Tibial artery (tissue), 4 donors: ENCODE measurements at places on chromosomes 7 and 10.

- H3K4me3 ChIP-seq, result no peak overlapping the region
- peaks cover 10% of the 10 kb centered on the region for H3K36me3 ChIP-seq
- H3K27ac ChIP-seq, result no peak overlapping the region
- no peak for DNase-seq
- no peaks in the 10 kb centered on the region for H3K4me1 ChIP-seq
- H3K27me3 ChIP-seq, result no peaks in the 10 kb centered on the region
These were observed 13.6 kb downstream of the MRPS33 start for GRCh38 chr7:141001122-141001521.

- no peaks in the 10 kb centered on the region for H3K4me1 ChIP-seq
- H3K27ac ChIP-seq, result no peak overlapping the region
- no peaks in the 10 kb centered on the region for H3K27me3 ChIP-seq
- no peaks in the 10 kb centered on the region for H3K36me3 ChIP-seq
- no peak overlapping the region for H3K4me3 ChIP-seq
These were observed 363.4 kb downstream of the GRID1 start for GRCh38 chr10:86003201-86003621.

DNA sequence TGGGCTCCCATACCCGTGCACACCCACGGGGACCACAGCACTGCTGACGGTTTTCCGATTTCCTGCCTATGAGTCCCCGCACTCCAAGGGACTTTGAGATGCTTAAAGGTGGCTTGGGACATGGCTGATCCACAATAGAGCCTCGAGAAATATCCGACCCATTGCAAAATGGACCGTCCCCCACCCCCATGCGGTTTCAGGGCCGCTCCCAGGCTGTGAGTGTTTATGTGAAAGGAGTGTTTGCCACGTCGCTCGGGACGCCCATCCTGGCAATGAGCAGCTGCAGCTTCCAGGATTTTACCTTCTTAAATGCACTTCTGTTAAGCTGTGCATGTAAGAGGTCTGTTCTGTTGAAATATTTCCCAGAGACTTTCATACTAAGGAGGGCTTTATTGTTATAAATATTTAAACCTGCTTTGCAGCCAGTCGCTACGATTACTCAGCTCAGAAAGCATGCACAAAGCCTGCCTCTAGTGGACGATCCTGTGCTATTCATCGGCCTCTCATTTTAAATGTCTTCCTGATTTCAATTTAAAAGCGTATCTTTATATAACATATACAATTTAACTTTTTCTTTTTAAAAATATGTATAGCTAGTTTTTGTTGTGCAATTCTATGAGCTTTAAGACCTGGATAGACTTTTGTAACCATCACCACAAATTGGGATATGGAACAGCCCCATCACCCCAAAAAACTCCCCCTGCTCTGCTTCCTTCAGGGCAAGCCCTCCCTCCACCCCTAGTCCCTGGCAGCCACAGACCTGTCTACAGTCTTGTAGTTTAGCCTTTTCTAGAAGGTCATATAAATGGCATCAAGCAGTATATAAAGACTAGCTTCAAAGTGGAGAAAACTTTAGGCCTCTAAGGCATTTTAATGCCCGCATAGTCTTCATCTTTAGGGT is 418.3 kb downstream of the PAXIP1 start:
- H3K4me1 ChIP-seq, result no peaks in the 10 kb centered on the region
- no peaks in the 10 kb centered on the region for H3K27me3 ChIP-seq
- H3K4me3 ChIP-seq, result no peak overlapping the region
- H3K27ac ChIP-seq, result no peak overlapping the region
- DNase-seq, result no peak

DNA sequence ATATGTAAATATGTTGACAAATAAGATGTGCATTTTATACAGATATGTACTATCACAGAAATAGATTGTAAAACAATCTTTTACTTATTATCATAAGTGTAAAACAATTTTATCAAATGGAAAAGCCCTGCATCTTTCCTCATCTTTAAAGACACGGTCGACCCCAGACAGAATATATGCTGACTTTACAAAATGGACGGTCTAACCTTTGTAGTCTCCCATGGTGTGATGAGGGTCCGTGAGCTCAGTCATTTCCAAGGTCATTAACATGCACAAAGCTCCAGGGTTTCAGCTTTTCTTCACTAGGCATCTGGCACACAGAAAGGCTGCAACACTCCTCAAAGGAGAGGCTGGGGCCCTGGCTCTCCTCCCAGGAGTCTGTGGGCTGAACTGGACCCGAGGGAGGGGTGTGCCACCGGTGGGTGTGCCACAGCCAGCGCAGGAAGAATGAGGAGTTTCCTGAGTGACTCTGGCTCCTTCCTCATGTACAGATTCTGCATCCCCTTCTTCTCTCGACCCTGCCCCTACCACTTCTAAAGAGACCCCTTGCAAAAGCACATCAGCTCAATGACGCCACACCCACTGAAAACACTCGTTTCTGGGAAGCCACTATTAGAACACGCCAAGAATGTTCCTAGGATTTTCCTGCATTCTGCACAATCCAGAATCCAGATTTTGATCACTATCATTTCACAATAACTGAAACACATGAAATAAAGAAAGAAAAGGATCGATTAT is 26.2 kb upstream of the ABLIM1 start:
- peak overlapping the region; percentile 21 for H3K4me3 ChIP-seq
- H3K36me3 ChIP-seq, result no peaks in the 10 kb centered on the region
- peak overlapping the region; percentile 61 for H3K27ac ChIP-seq
- H3K4me1 ChIP-seq, result peaks cover 4% of the 10 kb centered on the region
- DNase-seq, result no peak

DNA sequence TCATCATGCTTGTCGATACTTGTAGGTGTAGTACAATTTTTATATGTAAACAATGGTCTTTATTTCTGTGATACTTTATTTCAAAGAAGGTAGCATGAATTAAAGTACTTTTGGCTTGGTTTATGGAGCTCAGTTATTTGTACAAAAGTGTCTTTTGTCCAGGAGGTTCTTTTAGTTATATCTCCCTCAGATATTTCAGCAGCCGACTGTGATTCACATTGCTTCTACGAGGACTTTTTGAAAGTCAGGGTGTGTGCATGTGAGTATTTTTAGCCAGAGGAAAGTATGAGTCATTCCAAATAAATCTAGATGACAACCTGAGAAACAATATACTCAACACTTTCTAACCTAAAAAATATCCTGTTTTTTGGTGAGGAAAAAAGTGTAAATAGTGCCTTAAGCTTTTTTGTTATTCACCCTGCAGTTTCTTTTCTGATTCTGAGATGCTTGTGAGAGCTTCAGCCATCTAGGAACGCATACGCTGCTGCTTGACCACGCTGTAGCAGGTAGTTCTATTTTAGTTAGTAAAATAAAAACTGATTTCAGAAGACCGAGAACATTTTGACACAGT is 595 bp upstream of the SUN1 start:
- DNase-seq, result no peak
- no peaks in the 10 kb centered on the region for H3K27me3 ChIP-seq
- peaks cover 19% of the 10 kb centered on the region for H3K4me1 ChIP-seq
- H3K36me3 ChIP-seq, result peaks cover 6% of the 10 kb centered on the region
- H3K27ac ChIP-seq, result peak overlapping the region; percentile 91

DNA sequence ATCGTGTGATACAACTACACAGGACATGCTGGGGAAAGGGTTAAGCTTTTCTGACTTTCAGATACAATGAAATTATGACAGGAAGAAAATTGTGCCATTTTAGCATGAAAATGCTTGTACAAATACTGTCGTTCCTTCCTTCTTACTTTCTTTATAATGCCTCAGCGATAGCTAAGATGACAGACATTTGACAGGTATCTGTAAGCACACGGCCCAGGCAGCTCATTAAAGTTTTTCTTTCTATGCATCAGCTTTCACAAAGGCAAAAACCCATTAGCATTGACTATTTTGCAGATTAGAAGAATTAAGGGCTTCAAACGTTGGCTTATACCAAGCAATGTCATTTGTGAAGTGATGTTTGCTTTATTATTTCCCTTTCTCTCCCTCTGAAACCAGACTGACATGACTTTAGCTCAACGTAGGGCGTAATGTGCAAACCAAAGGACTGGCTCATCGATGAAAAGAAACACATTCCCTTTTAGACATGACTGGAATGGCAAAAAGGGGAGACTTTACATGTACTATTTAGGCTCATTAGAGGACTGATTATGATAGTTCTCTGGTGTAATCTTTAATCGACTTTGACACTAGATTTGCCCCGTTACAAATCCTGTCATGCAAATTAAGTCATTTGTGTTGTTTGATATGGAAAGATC is 258.4 kb upstream of the SP8 start:
- H3K27me3 ChIP-seq, result no peaks in the 10 kb centered on the region
- H3K4me3 ChIP-seq, result no peak overlapping the region
- no peaks in the 10 kb centered on the region for H3K36me3 ChIP-seq
- no peaks in the 10 kb centered on the region for H3K4me1 ChIP-seq
- no peak overlapping the region for H3K27ac ChIP-seq

GRCh38 chr10:36578306-36578705 is 547.1 kb upstream of the ANKRD30A start:
- H3K27me3 ChIP-seq, result no peaks in the 10 kb centered on the region
- H3K4me3 ChIP-seq, result no peak overlapping the region
- H3K27ac ChIP-seq, result no peak overlapping the region
- H3K4me1 ChIP-seq, result no peaks in the 10 kb centered on the region
- H3K36me3 ChIP-seq, result no peaks in the 10 kb centered on the region

- H3K4me1 ChIP-seq, result no peaks in the 10 kb centered on the region
- H3K36me3 ChIP-seq, result no peaks in the 10 kb centered on the region
- H3K4me3 ChIP-seq, result no peak overlapping the region
These were observed 14.2 kb upstream of the EBF3 start for GRCh38 chr10:129978322-129978721.

DNA sequence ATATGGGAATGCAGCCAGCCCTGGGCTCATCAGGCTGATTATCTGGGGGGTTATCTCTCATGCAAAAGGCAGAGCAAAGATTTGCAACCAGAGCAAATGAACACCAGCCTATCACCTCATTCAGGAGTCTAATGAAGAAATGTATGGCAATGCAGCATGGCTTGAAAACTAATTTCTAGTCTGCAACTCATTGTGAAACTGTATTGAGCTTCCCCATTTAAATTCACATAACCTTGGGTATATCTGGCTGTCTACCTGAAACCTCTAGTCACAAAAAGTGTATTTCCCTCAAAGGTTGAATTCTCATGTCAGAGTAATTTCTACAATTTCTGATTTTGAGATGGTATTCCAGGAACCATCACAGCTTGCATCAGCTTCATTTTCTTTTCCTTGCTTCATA is 240.0 kb downstream of the SDHAF3 start:
- H3K4me3 ChIP-seq, result no peak overlapping the region
- DNase-seq, result no peak
- H3K4me1 ChIP-seq, result no peaks in the 10 kb centered on the region
- H3K27ac ChIP-seq, result no peak overlapping the region
- H3K27me3 ChIP-seq, result no peaks in the 10 kb centered on the region
- H3K36me3 ChIP-seq, result no peaks in the 10 kb centered on the region

DNA sequence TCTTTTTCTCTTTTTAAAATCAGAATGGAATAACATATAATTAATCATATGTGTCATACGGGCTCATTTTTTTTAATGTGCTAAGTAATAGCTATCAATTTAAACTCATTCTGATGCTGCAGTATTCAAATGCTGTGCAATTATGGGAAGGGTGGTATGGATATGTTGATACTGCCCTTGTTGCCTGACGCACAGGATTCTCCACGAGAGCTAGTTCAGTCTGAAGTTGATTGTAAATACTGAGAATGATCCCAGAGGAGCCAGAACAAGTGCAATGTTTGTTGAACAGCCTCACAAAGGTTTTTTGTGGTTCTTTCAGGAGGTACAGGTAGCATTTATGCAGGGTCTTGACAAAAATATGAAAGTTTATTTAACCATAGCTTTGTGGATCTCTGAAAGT is 13.4 kb downstream of the NPY start:
- no peaks in the 10 kb centered on the region for H3K36me3 ChIP-seq
- H3K4me3 ChIP-seq, result no peak overlapping the region

DNA sequence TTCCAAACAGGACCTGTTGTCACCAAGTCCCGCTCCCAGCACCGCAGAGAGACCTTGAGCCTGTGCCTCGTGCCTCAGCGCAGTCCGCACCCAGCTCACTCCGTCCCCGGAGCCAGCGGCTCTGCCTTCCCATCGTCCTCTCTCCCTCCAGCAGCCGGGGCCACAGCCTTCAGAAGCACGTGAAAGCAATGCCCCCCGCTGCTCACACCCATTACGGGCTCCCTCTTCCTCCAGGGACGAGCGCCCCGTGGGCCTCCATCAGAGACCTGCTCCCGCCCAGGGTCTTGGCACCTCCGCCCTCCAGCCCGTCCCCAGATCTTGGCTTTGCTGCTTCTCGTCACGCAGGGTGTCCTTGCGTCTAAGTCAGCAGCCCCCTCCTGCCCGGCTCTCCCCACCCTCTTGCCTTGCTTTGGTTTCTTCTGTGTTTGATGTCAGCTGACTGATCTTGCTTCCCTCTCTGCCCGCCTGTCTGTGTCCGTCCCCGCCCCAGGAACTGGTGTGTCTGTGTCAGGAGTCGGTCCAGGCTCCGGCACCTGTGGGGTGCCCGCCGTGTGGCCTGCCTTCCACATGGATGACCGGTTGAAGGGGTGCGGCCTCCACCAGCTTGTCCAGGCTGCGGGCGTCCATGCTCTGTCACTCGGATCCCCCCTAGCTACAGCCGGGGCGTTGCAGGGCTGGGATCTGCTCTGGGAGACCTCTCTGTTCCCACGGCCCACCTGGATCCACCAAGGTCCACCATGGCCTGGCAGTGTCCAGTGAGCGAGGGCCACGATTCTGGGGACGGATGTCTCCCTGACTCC is 61.9 kb downstream of the FOXL3 start:
- no peaks in the 10 kb centered on the region for H3K36me3 ChIP-seq
- no peak overlapping the region for H3K4me3 ChIP-seq
- no peaks in the 10 kb centered on the region for H3K4me1 ChIP-seq
- no peaks in the 10 kb centered on the region for H3K27me3 ChIP-seq
- no peak for DNase-seq

DNA sequence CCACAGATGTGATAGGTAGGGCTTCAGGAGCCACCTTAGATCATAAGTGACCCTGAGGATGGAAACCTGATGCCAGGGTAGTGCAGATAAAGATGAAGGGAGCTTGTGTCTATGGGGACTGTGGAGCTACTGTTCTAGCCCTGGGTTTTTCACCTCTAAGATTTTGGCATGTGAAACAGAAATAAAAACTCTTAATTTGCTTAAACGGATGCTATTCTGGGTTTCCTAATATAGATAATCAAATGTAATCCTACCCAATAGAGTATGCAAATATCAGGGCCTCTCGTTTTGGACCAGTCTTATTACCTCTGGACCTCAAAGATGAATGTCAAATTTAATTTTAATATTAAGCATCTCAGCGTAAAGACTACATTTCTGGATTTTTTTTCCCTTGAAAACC is 49.3 kb downstream of the ABCB4 start:
- H3K4me1 ChIP-seq, result no peaks in the 10 kb centered on the region
- H3K4me3 ChIP-seq, result no peak overlapping the region
- no peak overlapping the region for H3K27ac ChIP-seq
- H3K36me3 ChIP-seq, result no peaks in the 10 kb centered on the region
- no peaks in the 10 kb centered on the region for H3K27me3 ChIP-seq

DNA sequence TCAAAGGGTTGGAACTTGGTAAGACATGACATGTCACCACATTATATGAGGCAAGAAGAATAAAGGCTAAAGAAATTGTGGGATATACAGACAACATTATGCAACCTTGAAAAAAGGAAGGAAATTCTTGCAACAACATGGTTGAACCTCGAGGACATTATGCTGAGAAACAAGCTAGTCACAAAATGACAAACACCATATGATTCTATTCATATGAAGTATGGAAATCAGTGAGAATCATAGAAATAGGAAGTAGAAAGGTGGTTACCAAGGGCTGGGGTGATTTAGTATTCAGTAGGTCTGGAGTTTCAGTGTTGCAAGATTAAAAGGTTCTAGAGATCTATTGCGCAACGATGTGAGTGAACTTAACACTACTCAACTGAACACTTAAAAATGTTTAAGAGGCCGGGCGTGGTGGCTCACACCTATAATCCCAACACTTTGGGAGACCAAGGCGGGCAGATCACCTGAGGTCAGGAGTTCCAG is 126.9 kb upstream of the TBX20 start:
- H3K4me1 ChIP-seq, result no peaks in the 10 kb centered on the region
- no peak overlapping the region for H3K27ac ChIP-seq
- peaks cover 4% of the 10 kb centered on the region for H3K27me3 ChIP-seq
- no peaks in the 10 kb centered on the region for H3K36me3 ChIP-seq
- DNase-seq, result no peak
- H3K4me3 ChIP-seq, result no peak overlapping the region
